ENCODE measurements at places on chromosomes 4 and X. TPM values are rescaled to one million over a fixed set of nuclear protein-coding genes. Genes with fewer than 3 reads are reported as not detected.

DNA sequence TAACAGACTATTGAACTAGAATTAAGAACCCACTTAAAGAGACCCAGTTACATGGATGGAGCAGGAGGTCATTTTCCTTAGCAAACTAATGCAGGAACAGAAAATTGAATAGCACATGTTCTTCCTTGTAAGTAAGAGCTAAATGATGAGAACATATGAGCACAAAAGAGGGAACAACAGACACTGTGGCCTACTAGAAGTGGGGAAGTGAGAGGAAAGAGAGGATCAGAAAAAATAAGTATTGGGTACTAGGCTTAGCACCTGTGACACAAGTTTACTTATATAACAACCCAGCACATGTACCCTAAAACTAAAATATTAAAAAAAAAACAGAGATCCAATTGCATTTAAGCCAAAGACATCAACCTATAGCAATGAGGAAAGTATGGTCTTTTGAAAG is 26.2 kb downstream of the ARAP2 start:
- H3K27ac ChIP-seq, result no peak overlapping the region
- H3K4me3 ChIP-seq, result no peak overlapping the region
- no peaks in the 10 kb centered on the region for H3K4me1 ChIP-seq
- no peaks in the 10 kb centered on the region for H3K27me3 ChIP-seq
- H3K36me3 ChIP-seq, result no peaks in the 10 kb centered on the region
- no peak for DNase-seq

GRCh38 chrX:352181-352580 is 33.6 kb upstream of the GTPBP6 start:
- no peak overlapping the region for H3K27ac ChIP-seq
- H3K27me3 ChIP-seq, result no peaks in the 10 kb centered on the region
- no peak overlapping the region for H3K4me3 ChIP-seq
- H3K36me3 ChIP-seq, result no peaks in the 10 kb centered on the region
- H3K4me1 ChIP-seq, result no peaks in the 10 kb centered on the region
- DNase-seq, result no peak

BST1 gene
- 6.0 TPM for total RNA-seq

GABRE gene
- total RNA-seq, result 3.3 TPM

DNA sequence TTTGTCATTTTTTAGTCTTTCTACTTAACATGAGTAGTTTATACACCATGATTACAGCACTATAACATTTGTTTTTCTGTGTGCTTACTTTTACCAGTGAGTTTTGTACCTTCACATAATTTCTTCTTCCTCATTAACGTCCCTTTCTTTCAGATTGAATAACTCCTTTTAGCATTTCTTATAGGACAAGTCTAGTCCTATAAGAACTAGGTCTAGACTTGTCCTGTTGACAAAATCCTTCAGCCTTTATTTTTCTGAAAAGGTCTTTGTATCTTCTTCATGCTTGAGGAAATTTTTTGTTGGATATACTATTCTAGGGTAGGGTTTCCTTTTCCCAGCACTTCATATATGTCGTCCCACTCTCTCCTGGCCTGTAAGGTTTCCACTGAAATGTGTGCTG is 253.3 kb upstream of the ARHGAP24 start:
- DNase-seq, result no peak
- no peaks in the 10 kb centered on the region for H3K27me3 ChIP-seq
- H3K4me3 ChIP-seq, result no peak overlapping the region
- H3K27ac ChIP-seq, result no peak overlapping the region
- no peaks in the 10 kb centered on the region for H3K36me3 ChIP-seq

DNA sequence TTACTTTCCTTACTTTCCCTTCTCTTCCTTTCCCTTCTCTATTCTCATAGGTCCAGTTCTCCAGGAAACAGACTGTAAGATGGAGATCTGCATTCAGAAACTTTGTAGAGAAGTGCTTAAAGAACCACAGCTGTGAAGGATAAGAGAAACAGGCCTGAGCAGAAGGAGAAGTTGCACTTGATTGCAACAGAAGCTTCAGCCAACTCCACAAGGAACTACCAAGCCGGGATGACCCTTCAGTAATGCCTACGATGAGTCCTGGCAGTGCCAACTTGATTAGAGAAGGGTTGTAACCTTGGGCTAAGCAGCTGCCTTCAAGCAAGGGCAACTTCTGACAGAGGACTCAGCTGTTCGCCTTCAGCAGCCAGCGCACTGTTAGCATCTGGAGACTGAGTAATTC is 413.3 kb upstream of the RASGEF1B start:
- no peak overlapping the region for H3K4me3 ChIP-seq
- H3K27ac ChIP-seq, result no peak overlapping the region
- no peak for DNase-seq
- no peaks in the 10 kb centered on the region for H3K4me1 ChIP-seq
- no peaks in the 10 kb centered on the region for H3K36me3 ChIP-seq
- no peaks in the 10 kb centered on the region for H3K27me3 ChIP-seq

DNA sequence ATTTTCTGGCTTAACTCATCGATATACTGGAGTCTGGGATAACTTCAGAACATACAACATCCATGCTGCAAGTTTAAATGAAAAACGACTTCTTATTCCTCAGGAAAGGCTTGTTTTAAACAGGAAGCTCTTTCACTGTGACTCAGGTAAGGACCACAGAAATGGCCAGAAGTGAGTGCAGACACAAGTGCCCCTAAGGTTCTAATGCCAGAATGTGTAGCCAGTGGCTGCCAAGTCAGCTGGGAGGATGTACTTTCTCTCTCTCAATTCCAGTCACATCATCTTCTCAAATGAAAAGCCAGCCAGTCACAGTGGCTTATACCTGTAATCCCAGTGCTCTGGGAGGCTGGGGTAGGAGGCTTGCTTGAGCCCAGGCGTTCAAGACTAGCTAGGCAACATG is 144.6 kb downstream of the SH3KBP1 start:
- H3K4me1 ChIP-seq, result no peaks in the 10 kb centered on the region
- DNase-seq, result no peak
- H3K27me3 ChIP-seq, result no peaks in the 10 kb centered on the region
- no peaks in the 10 kb centered on the region for H3K36me3 ChIP-seq
- no peak overlapping the region for H3K27ac ChIP-seq

DNA sequence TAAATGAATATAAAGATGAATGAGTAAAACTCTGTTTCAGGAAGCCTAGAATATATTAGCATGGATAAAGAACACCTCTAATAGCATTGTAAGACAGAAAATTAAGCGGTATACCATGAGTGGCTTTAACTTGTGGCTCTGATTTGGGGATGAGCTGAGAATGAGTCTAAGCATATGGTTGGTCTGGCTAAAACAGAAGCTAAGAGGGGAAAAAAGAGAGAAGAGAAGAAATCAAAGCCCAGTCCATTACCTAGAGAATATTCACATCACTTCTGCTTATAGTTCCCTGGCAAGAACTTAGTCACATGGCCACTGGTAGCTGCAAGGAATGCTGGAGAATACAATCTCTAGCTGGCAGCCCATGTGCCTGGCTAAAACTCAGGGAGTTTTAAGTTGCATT is 414.5 kb downstream of the PRDM5 start:
- H3K27me3 ChIP-seq, result no peaks in the 10 kb centered on the region
- H3K27ac ChIP-seq, result no peak overlapping the region
- no peak for DNase-seq
- no peak overlapping the region for H3K4me3 ChIP-seq
- H3K4me1 ChIP-seq, result no peaks in the 10 kb centered on the region

DNA sequence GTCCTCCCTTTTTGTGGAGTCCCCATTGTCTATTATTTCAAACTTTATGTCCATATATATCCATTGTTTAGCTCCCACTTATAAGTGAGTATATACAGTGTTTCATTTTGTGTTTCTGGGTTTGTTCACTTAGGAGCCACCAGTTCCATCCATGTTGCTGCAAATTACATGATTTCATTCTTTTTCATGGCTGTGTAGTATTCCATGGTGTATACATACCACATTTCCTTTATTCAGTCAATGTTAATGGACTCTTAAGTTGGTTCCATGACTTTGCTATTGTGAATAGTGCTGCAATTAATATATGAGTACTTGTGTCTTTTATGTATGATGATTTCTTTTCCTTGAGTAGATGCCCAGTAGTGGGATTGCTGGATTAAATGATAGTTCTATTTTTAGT is 329.1 kb downstream of the AR start:
- no peak overlapping the region for H3K27ac ChIP-seq
- no peaks in the 10 kb centered on the region for H3K36me3 ChIP-seq
- DNase-seq, result no peak
- no peaks in the 10 kb centered on the region for H3K4me1 ChIP-seq
- H3K27me3 ChIP-seq, result no peaks in the 10 kb centered on the region

NSG1 gene
- 1.4 TPM for total RNA-seq

PAGE1 gene
- not detected for total RNA-seq

GRCh38 chr4:20662851-20663250 is 37.4 kb upstream of the PACRGL start:
- no peak for DNase-seq
- H3K4me1 ChIP-seq, result no peaks in the 10 kb centered on the region
- no peak overlapping the region for H3K4me3 ChIP-seq
- no peaks in the 10 kb centered on the region for H3K36me3 ChIP-seq
- H3K27ac ChIP-seq, result no peak overlapping the region
- H3K27me3 ChIP-seq, result no peaks in the 10 kb centered on the region

- no peaks in the 10 kb centered on the region for H3K4me1 ChIP-seq
- no peaks in the 10 kb centered on the region for H3K36me3 ChIP-seq
- no peaks in the 10 kb centered on the region for H3K27me3 ChIP-seq
Observed at GRCh38 chrX:116757491-116757890, 294.7 kb upstream of the CT83 start.

GRCh38 chr4:151692443-151692782 is 68.4 kb downstream of the GATB start:
- no peak overlapping the region for H3K27ac ChIP-seq
- no peak overlapping the region for H3K4me3 ChIP-seq
- H3K36me3 ChIP-seq, result no peaks in the 10 kb centered on the region
- no peaks in the 10 kb centered on the region for H3K27me3 ChIP-seq
- peaks cover 50% of the 10 kb centered on the region for H3K4me1 ChIP-seq
- DNase-seq, result no peak

SPANXA1 gene
- not detected for total RNA-seq

- no peaks in the 10 kb centered on the region for H3K4me1 ChIP-seq
- H3K36me3 ChIP-seq, result no peaks in the 10 kb centered on the region
- no peaks in the 10 kb centered on the region for H3K27me3 ChIP-seq
- no peak overlapping the region for H3K4me3 ChIP-seq
- no peak overlapping the region for H3K27ac ChIP-seq
- DNase-seq, result no peak
Observed at GRCh38 chrX:46777971-46778810, 19.3 kb upstream of the SLC9A7 start.

DNA sequence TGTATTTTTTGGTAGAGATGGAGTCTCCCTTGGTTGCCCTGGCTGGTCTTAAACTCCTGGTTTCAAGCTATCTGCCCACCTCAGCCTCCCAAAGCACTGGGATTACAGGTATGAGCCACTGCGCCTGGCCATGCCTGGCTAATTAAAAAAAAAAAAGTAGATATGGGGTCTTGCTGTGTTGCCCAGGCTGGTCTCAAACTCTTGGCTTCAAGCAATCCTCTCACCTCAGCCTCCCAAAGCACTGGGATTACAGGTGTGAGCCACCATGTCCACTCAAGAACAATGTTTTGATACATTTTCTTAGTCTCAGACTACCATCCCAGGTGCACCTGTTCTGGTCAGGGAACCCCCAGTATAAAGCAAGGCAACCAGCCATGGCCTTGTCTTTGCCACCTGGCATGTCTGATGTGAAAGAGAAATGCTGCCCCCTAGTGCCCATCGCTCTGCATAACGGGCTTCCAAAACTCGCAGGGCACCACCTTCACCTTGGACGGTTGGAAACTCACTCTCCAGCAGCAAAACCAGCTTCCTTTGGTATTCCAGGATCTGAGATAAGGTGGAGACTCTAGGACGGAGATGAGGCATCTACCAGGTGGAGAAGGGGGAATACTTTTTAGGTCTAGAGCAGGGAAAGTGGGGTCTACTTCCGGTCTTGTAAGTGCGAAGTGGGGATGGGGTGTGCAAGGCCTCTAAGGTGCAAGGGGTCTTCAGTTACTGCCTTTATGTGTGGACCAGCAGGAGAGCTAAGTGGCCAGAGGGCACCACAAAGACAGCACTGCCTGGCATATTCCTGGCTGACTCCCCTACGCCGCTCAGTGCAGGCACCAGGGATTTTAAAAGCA is 47.7 kb upstream of the AFAP1 start:
- H3K27me3 ChIP-seq, result no peaks in the 10 kb centered on the region
- H3K4me3 ChIP-seq, result no peak overlapping the region
- peaks cover 6% of the 10 kb centered on the region for H3K4me1 ChIP-seq
- H3K27ac ChIP-seq, result no peak overlapping the region

RADX gene
- total RNA-seq, result 2.7 TPM

- no peak overlapping the region for H3K4me3 ChIP-seq
- no peak for DNase-seq
- H3K27ac ChIP-seq, result no peak overlapping the region
- H3K4me1 ChIP-seq, result no peaks in the 10 kb centered on the region
- no peaks in the 10 kb centered on the region for H3K27me3 ChIP-seq
- no peaks in the 10 kb centered on the region for H3K36me3 ChIP-seq
Observed at GRCh38 chrX:18026166-18026565, 165.1 kb upstream of the RAI2 start.

ADAM29 gene
- total RNA-seq, result not detected

NEIL3 gene
- not detected for total RNA-seq

CTAG2 gene
- not detected for total RNA-seq

CT47B1 gene
- total RNA-seq, result not detected

GRCh38 chr4:23728971-23729370 is 160.9 kb downstream of the PPARGC1A start:
- no peak overlapping the region for H3K4me3 ChIP-seq
- no peaks in the 10 kb centered on the region for H3K36me3 ChIP-seq
- H3K27ac ChIP-seq, result peak overlapping the region; percentile 7
- H3K27me3 ChIP-seq, result no peaks in the 10 kb centered on the region
- H3K4me1 ChIP-seq, result peaks cover 14% of the 10 kb centered on the region

NDNF gene
- total RNA-seq, result 11.8 TPM

- no peak for DNase-seq
- no peaks in the 10 kb centered on the region for H3K4me1 ChIP-seq
- H3K27ac ChIP-seq, result no peak overlapping the region
- H3K27me3 ChIP-seq, result no peaks in the 10 kb centered on the region
- H3K36me3 ChIP-seq, result no peaks in the 10 kb centered on the region
- no peak overlapping the region for H3K4me3 ChIP-seq
Observed at GRCh38 chr4:161919442-161920220, 244.2 kb downstream of the FSTL5 start.

GRCh38 chr4:105978684-105979296 is 83.5 kb downstream of the NPNT start:
- H3K27ac ChIP-seq, result no peak overlapping the region
- no peak for DNase-seq
- H3K4me1 ChIP-seq, result no peaks in the 10 kb centered on the region
- no peak overlapping the region for H3K4me3 ChIP-seq

DNA sequence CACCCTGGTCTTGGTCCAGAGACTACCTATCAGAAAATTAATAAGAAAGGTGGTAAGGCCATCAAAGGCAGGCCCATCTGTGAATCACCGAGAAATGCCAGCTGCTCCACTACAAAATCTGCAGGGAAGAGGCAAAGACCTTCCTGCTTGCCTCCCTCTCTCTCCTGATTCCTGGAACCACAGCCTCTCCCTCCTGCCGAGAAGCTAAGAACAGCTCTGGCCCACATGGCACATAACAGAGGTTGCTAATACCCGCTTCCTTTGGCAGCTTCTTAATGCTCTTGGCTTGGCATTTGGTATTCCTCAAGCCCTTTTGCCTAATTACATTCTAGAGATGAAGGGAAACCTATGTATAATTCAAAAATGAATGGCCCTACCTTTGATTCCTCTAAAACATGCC is 32.9 kb downstream of the RAI2 start:
- DNase-seq, result no peak
- H3K4me1 ChIP-seq, result peaks cover 18% of the 10 kb centered on the region
- H3K4me3 ChIP-seq, result no peak overlapping the region
- H3K36me3 ChIP-seq, result no peaks in the 10 kb centered on the region
- peaks cover 5% of the 10 kb centered on the region for H3K27me3 ChIP-seq
- H3K27ac ChIP-seq, result no peak overlapping the region
